ENCODE measurements at places on chromosomes 7 and 10. TPM values are rescaled to one million over a fixed set of nuclear protein-coding genes. Genes with fewer than 3 reads are reported as not detected.

GRCh38 chr7:94410413-94411187 lies 15.9 kb downstream of the COL1A2 start:
- no peak for DNase-seq

DNA sequence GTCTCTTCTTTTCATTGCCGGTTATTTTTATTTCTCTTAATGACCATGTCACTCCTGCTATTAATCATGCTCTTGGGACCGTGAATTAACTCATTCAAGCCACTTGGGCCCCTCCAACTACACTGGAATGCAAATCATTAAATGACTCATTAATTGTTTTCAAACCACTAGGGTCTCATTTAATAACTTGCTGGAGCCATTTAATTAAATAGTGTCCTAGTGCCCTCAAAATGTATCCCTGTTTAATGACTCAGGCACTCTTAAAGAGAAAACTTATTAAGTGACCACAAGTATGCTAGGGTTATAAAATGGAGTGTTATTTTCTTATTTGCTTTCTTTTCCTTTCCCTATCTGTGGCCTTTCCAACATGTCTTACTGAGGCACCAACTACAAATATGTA lies 73.0 kb downstream of the PLXDC2 start:
- DNase-seq: no peak

GRCh38 chr10:34966451-34966850 lies 123.7 kb downstream of the CUL2 start:
- DNase-seq: no peak

DNA sequence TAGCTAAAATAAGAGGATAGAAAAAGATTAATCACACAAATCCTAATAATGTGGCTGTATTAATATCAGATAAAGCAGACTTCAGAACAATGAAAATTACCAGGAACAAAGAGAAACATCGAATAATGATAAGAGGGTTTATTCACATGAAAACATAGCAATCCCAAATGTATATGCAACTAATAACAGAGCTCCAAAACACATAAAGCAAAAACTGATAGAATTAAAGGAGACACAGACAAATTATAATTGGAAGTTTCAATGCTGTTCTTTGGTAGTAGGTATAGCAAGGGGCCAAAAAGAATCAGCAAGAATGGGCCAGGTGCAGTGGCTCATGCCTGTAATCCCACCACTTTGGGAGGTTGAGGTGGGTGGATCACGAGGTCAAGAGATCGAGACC lies 23.4 kb upstream of the DNAAF5 start:
- no peak for DNase-seq

DNA sequence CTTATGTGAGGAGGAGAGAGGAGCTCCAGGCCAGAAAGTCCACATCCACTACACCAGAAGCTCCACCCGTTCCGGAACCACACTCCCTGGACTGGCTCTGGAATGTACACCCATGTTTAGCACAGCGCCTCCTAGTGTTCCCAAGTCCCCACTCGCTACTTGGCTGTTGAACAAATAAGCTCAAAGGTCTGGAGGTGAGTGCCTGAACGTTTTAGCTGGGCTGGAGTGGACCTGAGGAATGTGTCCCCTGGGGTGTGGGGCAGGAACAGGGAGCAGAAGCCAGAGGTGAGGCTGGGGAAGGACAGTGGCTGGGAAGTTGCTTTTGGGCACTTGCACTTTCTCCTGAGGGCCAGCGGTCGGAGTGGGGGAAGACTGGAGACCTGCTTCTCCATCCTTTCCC lies 164.1 kb upstream of the CDCA7L start:
- DNase-seq: peak; percentile 62

- no peak for DNase-seq
These were observed 194.6 kb upstream of the TBX20 start for GRCh38 chr7:35448486-35448885.

GRCh38 chr7:112414855-112415490 lies 35.3 kb upstream of the IFRD1 start:
- DNase-seq: no peak

- DNase-seq: no peak
These were observed 22.4 kb downstream of the STN1 start for GRCh38 chr10:103895411-103896186.

DNA sequence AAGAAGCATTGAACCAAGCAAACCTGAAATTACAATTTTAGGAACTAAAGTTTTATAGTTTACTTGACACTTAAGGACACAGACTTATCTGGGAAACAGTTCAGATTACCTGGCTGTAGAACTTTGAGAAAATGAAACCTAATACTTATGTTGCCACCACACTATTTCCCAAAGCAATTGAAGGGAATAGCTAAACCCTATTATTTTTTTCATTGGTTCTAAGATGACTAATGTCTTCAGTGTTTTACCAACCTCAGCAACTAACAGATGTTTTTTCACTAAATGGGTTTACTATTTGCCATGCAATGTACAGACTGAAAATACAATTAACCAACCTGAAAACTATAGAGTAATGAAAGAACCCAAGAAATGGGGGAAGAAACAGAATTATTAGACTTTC lies 689.6 kb downstream of the SORCS1 start:
- DNase-seq: no peak

GRCh38 chr7:16023046-16023445 lies 336.6 kb upstream of the MEOX2 start:
- no peak for DNase-seq

GRCh38 chr7:116443646-116444045 lies 55.9 kb upstream of the CAV2 start:
- no peak for DNase-seq

- no peak for DNase-seq
These were observed 280.5 kb downstream of the POM121L12 start for GRCh38 chr7:53315981-53316380.

DNA sequence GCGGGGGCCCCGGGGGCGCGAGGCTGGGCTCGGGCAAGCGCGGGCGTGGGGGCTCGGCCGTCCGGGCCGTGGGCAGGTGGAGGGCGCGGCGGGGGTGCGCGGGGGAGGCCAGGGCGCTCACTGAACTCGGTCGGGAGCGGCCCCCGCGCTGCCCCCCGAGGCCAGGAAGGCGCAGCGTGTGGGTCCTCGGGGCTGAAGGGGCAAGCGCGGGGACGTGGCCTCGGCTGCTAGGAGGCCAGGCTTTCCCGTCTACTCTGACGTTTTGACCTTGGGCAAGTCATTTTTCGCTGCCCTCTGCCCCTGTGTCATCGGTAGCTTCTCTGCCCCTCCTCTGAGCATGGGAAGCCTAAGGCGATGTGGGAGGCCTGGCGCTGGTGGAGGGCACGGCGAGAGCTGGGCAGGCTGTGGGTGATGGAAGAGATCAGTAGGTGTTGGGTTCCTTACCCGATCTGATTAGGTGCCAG lies 441 bp downstream of the FBH1 start:
- no peak for DNase-seq

- no peak for DNase-seq
These were observed 37.2 kb downstream of the ERLIN1 start for GRCh38 chr10:100148353-100149211.

GRCh38 chr7:86720306-86720705 lies 76.6 kb downstream of the GRM3 start:
- DNase-seq: no peak

DNA sequence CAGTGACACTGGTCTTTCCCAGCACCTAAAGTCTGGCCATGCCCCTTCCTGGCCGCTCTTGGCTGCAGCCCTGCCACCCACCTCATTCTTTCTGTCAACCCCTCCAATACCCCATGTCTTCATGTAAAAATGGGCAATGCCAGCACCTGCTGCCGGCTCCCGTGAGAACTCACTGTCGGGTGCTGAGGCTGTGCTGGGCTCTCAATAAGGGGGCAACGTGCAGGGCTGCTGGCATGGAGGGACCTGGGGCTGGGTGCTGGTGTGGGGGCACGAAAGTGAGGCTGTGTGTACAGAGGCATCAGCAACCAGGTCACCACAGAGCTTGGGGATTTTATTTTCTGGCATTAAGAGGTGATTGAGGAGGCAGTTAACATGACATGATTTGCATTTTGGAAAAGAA lies 65.3 kb downstream of the ALOX5 start:
- DNase-seq: no peak

DNA sequence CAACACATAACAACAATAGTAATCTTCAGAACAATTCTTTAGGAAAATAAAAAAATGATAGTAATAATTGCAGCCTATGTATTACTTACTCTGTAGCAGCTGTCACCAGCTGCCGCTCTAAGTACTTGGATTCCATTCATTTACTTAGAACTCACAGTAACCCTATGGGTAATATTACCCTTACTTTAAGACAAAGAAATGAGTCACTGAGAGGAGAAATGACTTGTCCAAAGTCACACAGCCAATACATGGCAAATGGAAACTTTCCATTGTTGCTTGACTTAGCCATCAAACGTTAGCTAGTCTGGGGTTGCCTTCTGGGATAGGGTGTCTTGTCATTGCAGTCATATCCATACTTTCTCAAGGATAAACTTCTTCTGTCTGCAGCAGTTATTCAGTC lies 3.6 kb downstream of the CCNY start:
- DNase-seq: no peak

- DNase-seq: no peak
These were observed 92.7 kb downstream of the LANCL2 start for GRCh38 chr7:55457801-55458200.

GRCh38 chr10:124047427-124048152 lies 45.8 kb downstream of the CHST15 start:
- DNase-seq: no peak

DNA sequence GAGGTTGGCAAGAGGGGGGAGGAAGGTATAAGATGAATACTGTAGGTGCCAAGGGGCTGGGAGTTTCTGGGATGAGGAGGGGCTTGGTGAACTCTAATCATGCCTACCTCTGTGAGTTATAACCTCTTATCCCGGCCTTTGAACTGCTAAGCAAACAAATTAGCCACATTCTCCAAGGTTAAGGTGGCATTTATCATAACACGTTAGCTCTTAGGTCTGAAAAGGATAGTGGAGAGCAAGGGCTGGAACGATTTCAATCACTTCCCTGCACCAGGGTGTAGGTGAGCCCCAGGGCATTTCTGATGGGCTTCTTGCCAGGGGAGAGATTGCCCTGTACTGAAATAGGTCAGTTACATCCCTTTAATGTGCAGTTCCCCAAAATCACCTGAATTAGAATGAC lies 28.6 kb upstream of the DMBT1 start:
- DNase-seq: no peak

GRCh38 chr10:11164551-11164802 lies 146.8 kb downstream of the CELF2 start:
- no peak for DNase-seq

DNA sequence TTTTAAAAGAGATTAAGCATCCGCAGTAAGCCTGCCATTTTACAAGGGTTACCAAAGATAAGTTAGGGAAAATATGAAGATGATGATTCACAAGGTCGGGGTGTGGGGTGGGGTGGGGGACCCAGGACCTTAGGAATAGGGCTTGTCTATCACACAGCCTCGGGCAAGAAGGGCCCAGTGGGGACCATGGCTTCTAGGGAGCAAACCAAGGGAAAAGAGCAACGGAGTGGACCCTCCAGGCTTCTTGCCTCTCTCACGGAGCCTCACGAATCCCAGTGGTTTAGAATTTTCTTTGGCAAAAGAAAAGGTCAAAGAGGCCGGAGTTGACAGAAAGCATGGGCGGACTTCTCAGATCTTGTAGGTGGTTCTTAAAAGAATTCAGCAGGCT lies 1.3 kb downstream of the PRKCQ start:
- DNase-seq: no peak

- no peak for DNase-seq
These were observed 122.9 kb upstream of the KLF14 start for GRCh38 chr7:130856866-130857265.

DNA sequence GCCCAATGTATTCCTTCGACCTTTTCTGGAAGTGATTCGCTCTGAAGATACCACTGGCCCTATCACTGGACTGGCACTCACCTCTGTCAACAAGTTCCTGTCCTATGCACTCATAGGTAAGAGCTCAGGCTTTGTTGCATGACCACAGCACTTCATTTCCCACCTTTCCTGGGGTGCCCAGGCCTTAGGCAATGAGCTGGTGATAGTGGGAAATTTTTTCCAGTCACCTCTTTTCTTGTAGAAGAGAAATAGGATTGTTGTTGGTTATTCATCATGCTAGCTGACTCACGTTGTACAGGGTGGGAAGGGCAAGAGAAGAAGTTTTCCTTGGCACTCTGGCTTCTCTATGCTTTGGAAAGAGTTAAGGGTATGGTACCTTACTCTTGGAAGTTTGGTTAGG lies 51.4 kb upstream of the NFKB2 start:
- no peak for DNase-seq

DNA sequence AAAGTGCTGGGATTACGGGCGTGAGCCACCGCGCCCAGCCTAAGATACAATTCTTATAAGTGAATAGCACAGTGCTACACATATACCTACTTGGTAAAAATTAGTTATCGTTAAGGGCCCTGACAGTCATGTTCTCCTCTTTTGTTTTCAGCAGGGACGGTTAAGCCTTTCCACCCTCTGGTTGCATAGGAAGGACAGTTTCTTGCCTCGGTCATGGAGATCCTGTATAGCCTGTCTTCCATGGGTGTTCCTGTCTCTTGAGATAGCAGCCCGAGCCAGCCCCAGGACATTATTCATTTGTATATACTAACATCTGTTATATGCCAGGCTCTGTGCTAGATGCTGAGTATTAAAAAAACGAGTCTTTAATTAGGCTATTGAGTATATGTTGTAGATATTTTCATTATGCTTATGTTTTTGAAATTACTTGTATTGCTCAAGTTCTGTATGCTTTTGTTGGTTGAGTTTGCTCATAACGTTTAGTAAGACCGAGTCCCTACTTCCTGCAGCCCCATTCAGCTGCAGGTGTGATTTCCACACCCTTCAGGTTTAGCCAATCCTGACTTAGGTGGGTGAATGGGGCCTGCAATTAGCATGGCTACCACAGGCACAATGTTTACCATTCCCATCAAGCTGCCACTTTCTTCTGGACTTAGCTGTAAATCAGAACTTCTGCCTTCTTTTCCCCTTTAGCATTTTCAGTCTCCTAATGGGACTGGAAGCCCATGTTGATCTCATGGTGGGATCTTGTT lies 24.8 kb downstream of the CCSER2 start:
- DNase-seq: no peak

DNA sequence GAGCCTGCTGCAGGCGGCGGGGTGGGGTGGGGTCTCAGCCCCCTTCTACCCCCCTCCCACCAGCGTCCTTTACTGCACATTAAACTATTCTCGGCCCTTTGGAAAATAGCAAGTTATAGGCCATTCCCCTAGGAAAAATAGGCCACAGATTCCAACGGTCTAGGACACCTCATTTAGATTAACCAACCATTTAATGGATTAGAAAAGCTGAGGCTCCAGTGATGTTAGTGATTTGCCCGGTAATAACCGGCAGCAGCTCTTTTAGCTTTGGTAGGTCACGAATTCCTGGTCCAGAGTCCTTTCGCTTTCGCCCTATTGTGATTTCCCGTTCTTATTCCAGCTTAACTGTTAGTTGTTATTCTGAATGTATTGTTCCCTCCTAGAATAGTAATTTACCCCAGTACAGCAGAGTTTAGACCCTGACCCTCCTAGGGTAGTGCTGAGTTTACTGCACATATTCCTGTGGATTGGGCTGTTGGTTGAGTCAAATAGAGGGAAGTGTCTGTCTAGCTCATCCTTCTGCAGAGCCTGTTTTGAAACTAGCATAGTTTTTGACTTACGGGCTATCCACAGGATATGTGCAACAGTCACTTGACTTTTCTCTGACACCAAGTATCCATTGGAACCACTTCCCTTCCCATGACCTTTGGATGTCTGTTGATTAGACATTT lies 754 bp downstream of the GSTO1 start:
- no peak for DNase-seq

SMO gene
- 6.3 TPM for total RNA-seq

MACC1 gene
- 0.34 TPM for total RNA-seq

CCDC146 gene
- total RNA-seq: 21.9 TPM

PIP gene
- not detected for total RNA-seq

NPFFR1 gene
- total RNA-seq: 2.4 TPM

TSPAN12 gene
- 4.6 TPM for total RNA-seq

SFTPD gene
- total RNA-seq: 3.9 TPM

LIPN gene
- not detected for total RNA-seq

RAB19 gene
- not detected for total RNA-seq

PNLIPRP3 gene
- not detected for total RNA-seq

Measured in dorsolateral prefrontal cortex (tissue), 122 donors.